ENCODE measurements at places on chromosomes 2 and 18.

GRCh38 chr2:105455488-105456003 is 56.7 kb upstream of the FHL2 start:
- no peak for DNase-seq

- DNase-seq, result no peak
Observed at GRCh38 chr2:226726546-226726945, 73.1 kb downstream of the IRS1 start.

- DNase-seq, result no peak
Observed at GRCh38 chr18:78571063-78571785, 408.4 kb upstream of the SALL3 start.

DNA sequence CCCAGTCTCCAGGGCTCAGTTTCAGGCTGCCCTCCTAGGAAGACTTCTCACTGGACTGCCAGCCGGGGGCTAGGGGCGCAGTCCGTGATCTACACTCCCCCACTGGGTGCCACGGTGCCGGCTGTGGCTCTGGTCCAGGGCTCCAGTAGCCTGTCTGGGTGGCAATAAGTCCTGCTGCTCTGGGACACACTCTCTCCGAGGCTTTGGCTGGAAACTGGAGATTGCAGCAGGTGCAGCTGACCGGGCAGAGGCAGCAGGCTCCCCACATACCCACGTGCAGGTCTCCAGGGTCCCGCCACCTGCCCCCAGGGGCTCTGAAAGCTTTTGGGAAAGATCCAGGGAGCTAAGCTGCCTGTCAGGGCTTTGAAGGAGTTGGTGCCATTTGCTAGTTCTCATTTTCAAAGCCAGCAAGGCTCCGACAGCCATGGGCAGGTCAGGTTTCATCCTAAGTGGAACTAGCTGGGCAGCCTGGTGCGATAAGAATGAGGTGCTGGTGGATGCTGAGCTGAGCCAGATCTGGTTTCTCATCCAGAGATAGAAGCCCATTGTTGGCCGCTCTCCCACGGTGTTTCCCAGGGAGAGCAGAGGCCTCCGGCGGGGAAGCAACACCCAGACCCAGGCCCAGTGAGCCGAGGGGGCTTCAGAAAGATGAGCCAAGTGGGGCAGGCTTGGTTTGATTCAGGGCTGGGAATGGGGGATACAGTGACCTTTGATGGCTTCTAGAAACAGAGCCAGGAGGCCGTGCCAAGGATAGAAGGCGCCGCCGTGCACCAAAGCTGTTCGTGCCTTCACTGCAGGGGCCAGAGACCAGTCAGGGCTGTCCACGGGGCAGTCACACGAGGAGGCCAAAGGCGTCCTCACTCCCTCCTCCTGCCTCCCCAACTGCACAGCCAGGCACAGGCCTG is 141.7 kb upstream of the GPC1 start:
- DNase-seq, result no peak

DNA sequence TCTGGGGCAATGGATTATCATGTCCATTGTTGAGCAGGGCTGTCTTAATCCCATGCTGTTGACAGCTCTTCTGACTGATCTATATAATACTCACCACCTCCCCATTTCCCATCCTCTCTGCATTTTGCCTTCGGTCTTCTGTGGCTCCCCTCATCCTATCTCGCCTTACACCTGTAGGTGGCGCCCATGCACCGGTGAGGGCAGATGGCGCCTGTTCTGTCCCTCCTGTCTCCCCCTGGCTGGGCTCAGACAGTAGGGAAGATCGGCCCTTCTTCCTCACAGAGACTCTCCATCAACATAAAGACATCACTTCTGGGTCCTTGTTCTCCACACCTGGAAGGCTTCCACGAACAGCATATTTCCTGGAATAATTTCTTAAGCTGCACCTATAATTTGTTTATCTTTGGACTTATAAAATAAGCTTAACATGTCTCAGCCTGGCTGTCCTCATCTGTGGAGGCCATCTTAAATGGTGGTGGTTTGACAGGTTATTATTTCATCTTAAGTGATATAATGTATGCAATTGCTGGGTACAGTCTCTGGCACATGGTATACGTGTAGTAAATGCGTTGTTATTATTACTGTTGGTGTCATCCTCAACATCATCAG is 10.9 kb upstream of the CDH20 start:
- DNase-seq, result peak; percentile 22

GRCh38 chr2:109134741-109135358 is 5.8 kb downstream of the SH3RF3 start:
- no peak for DNase-seq

- DNase-seq, result no peak
Observed at GRCh38 chr2:44543773-44544725, 182.3 kb downstream of the CAMKMT start.

- DNase-seq, result no peak
Observed at GRCh38 chr2:237754182-237754581, 44.4 kb upstream of the RBM44 start.

DNA sequence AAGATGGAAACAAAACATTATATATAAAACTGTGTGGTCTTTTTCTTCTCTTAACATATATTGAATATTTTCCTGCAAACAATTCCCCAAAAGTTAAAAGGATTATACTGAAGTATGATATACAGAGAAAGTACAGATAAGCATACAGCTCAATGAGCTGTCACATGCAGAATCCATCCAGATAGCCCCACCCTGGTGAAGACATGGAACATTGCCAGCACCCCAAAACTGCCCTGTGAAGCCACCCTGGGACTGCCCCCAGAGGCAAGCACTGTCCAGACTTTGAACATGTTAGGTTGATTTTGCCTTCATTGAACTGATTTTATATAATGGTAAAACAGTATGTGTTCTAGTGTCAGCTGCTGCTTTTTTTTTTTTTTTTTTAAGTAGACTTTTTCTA is 112.3 kb upstream of the IL1R2 start:
- DNase-seq, result no peak

DNA sequence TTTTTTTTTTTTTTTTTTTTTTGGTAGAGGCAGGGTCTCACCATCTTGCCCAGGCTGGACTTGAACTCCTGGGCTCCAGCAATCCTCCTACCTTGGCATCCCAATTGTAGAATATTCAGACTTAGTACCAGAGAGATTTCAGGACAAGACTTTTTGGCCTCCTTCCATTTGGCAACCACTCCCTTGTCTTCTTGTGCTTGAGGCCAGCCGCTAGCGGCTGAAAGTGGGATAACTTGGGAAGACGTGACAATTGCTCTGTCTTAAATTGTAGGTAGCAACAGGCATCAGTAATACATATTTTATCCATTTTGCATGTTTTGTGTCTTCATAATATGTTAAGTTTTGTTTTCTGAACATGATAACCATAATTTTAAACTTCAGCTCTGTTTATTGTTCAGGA is 53.3 kb upstream of the TTN start:
- no peak for DNase-seq

DNA sequence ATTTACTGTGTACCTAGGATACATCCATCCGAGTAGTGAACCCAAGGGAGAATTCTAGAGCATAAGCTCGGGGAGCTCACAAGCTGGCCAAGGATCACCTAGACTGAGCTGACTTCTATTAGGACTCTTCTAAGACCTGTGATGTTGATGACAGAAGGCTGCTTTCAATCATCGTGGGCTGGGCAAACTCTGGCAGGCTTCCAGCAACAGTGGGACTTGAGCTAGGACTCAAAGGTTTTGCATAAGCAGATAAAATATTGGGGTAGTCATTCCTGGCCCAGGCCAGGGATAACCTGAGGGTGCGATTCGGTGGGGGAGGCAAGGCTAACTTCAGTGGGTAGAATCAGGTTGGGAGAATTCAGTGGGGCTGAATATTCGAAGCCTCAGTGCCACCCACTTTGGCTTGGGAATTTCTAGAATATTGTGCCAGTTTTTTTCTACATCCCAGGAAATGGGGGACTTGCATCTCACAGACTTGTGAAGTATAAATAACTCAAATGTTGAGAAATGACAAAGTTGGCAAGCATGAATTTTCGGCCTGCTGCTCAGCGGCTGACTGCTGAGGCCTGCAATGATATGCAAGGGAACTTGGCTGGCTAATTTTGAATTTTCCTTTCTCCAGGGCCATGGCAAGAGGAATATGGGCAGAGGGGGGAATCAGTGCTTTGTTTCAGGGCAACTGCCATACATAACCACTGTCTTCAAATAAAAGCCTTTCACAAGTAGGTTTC is 274.3 kb downstream of the PRKCE start:
- DNase-seq, result no peak

DNA sequence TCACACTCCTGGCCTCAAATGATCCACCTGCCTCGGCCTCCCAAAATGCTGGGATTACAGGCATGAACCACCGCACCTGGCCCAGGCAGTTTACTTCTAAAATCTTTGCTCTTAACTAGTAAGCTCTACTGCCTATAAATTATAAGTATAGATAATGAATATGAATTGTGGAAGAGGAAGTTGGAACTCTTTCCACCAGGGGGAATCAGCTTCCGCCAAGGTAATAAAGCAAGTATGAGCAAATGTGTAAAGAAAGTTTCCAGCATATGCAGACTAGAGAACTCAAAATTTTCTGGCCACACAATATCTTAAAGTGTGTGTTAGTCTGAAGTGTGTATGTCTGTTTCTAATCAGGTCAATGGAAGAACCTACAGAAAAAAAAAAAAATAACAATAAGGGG is 68.1 kb downstream of the RMDN2 start:
- DNase-seq, result no peak
